Sigmoid colon (tissue), 7 donors: ENCODE measurements at places on chromosomes 16 and 17.

- no peak for DNase-seq
Measured at GRCh38 chr16:20167323-20167722, 93.6 kb upstream of the GPR139 start.

DNA sequence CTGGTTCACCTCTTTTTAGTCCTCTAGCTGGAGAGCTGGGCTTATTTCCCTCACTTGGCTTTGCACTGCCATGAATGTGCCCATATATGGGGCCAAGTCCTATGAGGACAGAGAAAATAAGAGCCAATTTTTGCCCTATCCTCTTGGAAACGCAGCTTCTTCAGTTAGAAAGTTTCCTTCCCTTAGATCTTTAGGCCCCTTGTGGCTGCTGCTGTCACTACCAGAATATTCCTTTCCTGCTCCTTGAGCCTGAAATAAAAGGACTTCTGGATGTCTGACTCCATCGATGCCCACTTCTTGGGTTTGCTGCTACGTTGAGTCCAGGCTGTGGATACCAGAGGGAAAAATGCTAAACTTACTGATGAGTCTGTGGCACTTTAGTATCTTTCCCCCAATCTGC is 487.1 kb downstream of the GRIN2A start:
- no peak for DNase-seq

- DNase-seq, result no peak
Measured at GRCh38 chr16:57537194-57537505, 779 bp upstream of the CCDC102A start.

- no peak for DNase-seq
Measured at GRCh38 chr17:17387017-17387497, 83.9 kb downstream of the NT5M start.

- DNase-seq, result no peak
Measured at GRCh38 chr17:72591289-72592241, 470.7 kb downstream of the SOX9 start.

DNA sequence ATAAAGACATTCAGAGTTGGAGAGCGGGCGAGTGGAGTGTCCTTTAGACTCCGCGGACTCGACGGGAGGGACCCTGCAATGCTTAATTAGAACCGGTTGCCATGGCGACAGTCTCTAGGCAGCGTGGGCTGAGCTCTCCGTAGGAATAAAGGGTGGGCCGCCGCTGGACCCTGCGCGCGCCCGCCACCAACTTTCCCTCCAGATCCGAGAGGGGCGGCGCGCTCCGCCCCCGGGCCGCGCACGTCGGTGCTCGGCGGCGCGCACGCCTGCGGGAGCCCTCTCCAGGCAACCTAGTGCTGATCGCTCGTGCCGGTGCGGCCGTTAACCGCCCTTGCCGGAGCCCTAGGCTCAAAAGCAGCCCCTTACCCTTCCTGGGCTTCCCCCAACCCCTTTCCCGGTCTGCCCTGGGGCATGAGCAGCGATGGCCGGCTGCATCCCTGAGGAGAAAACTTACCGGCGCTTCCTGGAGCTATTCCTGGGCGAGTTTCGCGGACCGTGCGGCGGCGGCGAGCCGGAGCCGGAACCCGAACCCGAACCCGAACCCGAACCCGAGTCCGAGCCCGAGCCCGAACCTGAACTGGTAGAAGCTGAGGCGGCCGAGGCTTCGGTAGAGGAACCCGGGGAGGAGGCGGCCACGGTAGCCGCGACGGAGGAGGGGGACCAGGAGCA is at the start of gene PPM1E:
Gene PPM1E, plus strand, starts transcription at position 278 of the 669 bp plus-strand sequence.
- DNase-seq, result no peak

GRCh38 chr17:81254955-81255717 is 16.0 kb downstream of the NDUFAF8 start:
- peak; percentile 95 for DNase-seq

DNA sequence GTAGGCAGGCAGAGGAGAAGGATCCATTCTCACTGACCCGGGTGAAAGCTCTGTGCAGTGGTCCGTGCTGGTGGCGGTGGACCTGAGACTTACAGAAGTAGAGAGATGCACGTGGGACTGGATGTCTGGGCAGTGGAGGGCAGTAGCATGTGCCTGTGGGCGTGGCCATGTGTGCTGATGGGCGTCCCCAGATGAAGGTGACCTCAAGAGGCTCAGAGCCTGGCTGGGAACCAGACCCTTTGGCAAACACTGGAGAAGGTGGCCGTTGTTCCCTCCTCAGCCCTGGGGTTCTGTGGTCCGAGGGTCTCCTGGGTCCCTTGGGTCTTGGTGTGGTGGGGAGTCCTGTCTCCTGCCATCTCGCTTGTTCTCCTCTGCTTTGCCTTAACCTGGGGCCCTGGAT is 15.6 kb downstream of the WSCD1 start:
- no peak for DNase-seq

DNA sequence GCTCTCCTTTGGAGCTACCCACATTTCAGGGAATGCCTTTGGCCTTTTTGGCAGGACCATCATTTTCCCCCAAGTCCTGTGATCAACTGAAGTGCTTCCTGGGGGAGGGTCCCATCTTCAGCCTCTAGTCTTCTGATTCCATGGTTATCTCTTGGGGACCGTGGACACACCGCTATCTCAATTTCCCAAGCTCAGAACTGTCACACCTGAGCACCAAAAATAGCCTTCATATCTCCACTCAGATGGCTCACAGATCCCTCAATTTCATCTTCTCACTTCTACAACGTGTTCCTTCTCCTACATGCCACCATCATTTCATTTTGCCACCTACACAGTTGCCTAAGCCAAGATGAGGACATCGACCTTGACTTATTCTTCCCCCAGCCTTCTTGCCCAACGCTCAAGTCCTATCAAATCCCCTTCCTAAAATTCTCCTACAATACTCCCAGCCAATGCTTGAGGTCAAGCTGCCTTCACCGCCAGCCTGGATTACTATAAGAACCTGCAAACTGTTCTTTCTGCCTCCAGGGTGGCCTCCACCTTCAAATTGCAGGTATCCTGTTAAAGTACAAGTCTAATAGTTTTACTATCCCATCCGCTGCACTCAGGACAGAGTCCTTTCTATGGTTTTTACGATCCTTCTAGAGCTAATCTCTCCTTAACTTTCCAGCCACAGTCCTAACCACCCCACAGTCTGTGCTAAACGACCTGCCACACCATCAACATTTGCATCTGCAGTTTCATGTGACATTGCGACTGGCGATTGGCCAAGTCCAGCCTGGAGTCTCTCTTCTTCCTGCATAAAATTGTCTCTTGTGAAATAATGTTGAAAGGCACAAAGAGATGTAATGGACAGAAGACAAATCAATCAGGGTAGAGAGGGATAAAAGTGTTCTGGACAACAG is 6.2 kb downstream of the ATP6V0D1 start:
- no peak for DNase-seq

DNA sequence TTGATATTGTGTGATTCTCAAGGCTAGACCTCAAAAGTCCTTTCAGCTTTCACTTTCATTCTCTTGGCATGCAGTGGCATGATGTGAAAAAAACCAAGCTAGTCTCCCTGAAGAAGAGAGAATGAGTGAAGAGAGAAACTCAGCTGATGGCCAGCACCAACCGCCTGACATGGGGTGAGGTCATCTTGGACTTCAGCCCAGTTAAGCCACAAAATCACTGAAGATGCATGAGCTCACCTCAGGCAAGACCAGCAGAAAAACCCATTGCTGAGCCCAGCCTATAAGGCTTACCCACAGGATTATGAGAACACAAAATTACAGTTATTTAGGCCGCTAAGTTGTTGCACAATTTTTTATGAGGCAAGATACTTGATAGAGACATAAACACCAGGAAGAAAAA is 496.5 kb downstream of the TOX3 start:
- no peak for DNase-seq

- no peak for DNase-seq
Measured at GRCh38 chr16:24577167-24577566, 37.8 kb downstream of the RBBP6 start.

DNA sequence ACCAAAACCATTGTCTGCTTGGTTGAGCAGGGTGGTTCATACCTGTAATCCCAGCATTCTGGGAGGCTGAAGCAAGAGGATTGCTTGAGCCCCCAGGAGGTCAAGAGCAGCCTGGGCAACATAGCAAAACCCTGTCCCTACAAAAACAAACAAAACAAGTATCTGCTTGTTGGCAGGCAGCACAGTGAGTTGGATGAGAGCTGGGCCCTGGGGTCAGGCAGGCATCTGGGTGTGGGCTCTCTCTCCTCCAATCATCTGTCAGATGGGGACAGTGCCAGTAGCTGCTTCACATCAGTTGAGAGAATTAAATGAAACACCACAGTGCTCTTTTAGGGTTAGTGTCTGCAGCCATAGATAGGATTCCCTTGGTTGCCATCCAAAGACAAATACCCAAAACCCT is 5.8 kb downstream of the ARMC7 start:
- DNase-seq, result no peak

DNA sequence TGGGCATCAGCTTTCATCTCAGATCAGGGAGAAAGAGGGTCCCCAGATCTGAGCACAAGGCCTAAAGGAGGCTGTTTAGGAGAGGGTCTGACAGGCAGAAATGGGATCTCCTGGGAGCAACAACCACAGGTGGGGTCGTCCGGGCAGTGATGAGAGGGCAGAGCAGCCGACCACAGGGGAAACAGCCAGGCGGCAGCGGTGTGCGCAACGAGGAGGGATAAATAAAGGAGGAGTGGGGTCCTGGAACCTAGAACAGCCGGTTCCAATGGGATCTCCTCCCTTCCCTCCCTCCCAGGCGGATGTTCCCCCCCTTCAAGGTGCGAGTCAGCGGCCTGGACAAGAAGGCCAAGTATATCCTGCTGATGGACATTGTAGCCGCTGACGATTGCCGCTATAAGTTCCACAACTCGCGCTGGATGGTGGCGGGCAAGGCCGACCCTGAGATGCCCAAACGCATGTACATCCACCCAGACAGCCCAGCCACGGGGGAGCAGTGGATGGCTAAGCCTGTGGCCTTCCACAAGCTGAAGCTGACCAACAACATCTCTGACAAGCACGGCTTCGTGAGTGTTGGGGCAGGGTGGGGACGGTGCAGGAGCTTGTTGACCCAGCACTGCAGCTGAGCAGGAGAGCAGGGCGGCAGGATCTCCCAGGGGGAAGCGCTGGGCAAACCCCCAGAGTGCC is 1.9 kb downstream of the TBX2 start:
- DNase-seq, result no peak

GRCh38 chr17:56217921-56218320 is 64.6 kb downstream of the ANKFN1 start:
- DNase-seq, result no peak

GRCh38 chr17:36105781-36106492 is 2.3 kb downstream of the CCL4 start:
- no peak for DNase-seq

DNA sequence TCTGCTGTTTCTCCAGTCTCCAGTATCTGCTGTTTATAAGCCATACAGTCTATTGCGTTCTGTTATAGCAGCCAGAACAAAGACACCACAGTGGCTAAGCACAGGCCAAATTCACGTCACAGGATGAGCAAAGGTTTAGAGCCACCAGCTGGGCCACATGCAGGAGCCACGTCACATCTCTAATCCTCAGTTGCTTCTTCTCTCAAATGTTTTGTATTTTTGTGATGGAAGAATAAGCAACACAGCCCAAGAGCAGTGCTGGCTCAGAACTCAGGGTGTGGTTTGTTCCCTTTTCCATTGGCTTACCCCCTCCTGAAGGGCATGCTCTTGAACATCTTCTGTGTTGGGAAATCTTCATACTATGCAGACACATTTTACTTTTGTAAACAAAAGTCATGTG is 309.4 kb upstream of the CDH5 start:
- no peak for DNase-seq

DNA sequence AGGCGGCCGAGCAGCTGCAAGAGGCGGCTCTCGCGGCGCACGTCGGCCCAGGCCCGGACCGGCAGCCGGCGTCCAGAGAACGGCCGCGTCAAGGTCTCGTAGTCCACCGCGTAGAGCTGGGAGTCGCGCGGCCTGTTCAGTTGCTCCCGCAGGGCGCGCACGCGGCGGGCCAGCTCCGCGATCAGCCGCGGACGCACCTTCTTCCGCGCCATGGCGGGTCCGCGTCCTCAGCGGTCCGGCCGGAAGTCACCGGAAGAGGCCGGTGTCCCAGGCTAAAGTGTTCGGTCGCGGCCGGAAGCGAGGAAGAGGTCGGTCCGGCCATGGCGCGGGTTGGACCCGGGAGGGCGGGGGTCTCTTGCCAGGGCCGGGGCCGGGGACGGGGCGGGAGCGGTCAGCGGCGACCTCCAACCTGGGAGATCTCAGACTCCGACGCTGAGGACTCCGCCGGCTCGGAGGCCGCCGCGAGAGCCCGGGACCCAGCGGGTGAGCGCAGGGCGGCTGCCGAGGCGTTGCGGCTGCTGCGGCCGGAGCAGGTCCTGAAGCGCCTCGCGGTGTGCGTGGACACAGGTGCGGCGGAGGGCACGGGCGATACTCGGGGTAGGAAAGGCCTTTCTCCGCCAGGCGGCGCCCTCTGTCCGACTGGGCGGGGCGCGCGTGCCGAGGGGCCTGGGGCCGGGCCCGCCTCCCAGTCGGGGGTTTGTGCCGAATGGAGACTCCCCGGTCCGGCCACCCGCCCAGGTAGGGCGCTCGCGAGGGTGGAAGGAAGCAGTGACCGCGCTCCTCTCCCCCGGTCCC is at the start of gene MRPS34:
Gene MRPS34, minus strand, starts transcription at position 227 of the 795 bp plus-strand sequence. Its CDS starts 15 bp downstream, at position 212.
- DNase-seq, result peak; percentile 90

DNA sequence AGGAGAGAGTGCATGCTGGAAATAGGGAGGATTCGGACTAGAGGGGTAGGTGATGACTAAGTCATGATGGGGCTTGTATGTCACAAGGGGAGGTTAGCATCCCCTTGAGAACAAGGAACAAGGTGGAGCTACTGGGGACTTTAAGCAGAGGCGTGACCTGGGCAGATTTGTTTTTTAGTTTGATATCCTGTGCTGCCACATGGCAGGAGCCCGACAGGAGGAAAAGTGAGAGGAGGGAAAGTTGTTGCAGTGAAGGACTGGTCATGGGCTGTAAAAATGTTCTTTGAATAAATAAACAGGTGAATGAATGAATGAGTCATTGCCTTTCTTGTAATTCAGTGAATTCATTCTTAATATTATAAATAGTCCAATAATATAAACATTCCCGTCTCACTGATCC is 365.1 kb upstream of the CDH5 start:
- DNase-seq, result no peak

DNA sequence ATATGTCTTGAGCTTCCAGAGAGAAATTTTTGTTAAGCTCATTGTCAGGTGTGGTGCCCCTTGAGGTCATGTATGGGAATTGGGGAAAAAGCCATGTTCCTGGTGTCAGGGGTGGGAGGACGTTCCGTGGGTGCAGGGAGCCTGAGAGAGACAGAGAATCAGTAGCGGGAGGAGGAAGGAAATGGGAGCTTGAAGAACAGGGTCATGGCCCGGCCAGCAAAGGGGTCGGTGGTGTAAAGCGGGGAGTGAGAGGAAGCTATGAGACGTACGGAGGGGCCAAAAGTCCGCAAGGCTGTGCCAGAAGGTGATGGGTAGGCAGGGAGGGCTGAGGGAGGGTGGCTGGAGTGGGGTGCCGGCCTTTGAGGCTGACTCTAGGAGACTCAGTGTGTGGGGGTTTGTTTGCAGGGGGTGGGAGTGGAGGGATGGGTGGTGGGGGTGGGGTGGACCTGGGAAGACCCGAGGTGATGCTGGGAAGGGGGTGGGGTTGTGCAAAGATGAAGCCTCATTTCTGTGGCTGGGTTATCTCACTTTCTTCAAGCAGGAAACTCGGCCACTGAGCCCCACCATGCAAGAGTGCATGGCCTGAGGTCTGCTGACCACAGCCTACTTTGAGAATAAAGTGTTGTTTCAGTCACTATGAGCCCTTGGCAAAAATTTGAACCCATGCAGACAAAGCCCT is 63.6 kb downstream of the PLCG2 start:
- no peak for DNase-seq

- no peak for DNase-seq
Measured at GRCh38 chr17:8041249-8041928, 2.5 kb downstream of the ALOX15B start.
